AG09319 (cell line): ENCODE measurements at places on chromosomes 12 and 14.
A peak's percentile ranks its signal among the peaks of the same experiment; 100 is the strongest.

DNA sequence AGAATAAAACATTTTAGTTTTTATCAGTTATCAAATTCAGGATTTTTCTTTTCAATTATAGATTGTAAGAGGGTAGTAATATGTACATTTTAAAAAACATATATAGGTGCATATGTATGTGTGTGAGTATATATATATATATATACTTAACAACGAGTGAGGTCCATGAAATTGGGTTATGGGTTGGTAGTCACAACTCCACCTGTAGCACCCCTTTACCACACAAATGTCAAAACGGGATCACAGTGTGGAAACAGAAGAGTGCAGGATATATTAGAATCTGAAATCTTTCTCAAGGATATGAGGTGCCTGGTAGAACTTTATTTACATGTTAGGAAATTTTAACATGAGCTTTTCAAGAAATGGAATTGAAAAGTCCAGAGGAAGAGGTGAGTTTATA is 31.3 kb downstream of the MIA2 start:
- no peak for DNase-seq

DNA sequence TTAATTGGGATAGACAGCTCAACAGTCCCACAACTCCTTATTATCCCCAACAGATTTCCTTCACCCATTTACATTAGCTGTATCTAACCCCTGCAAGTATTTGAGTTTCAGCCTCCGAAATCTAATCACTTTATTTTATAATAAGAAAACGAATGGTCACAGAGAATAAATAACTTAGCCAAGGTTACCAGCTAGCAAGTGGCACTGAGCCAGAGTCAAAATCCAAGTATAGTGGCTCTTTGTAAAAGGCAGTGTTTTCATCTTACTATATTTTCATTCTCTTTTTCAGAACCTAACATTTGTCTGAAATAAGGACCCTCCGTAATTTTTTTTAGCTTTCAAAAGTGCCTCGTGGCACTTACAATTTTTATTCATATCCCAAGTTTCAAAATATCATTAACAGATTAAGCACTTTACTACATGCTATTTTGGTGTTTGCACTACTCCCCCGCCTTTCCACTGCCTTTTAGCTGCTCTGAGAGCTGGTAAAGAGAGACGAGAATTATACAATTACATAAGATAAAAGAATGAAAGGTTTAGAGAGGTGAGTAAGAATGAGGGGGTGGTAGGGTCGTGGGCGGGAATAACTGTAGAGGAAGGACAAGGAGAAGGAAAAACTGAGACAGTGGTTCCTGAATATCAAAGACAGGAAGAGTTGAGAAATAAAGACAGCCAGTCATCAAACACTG is 3.7 kb upstream of the USP15 start:
- no peak for DNase-seq

DNA sequence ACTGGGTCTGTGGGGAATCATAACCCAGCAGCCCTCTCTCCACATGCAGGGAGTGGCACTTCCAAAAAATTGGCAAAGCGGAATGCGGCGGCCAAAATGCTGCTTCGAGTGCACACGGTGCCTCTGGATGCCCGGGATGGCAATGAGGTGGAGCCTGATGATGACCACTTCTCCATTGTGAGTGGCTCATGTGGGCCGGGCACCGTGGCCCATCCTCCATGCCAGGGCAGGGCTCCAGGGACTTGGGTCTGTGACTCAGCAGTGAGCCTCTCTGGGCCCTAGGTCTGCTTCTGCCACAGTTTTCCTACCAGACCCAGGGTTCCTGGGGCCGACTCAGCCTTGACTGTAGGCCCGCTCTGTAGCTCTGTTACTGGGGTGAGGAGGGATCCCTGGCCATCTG is 2.2 kb downstream of the NPFF start:
- DNase-seq: no peak

DNA sequence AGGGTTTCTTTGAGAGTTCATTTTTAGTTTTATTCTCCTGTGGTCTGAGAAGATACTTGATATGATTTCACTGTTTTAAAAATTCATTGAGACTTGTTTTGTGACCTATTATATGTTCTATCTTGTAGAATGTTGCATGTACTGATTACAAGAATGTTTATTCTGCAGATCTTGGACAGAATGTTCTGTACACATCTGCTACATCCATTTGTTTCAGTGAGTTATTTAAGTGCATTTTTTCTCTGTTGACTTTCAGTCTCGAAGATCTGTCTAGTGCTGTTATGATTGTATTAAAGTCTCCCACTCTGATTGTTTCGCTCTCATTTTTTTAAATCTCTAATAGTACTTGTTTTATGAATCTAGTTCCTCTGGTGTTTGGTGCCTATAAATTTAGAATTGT is 1319.8 kb downstream of the TMEM121 start:
- DNase-seq: no peak

GRCh38 chr14:100640471-100641273 is 53.5 kb upstream of the BEGAIN start:
- DNase-seq: no peak

DNA sequence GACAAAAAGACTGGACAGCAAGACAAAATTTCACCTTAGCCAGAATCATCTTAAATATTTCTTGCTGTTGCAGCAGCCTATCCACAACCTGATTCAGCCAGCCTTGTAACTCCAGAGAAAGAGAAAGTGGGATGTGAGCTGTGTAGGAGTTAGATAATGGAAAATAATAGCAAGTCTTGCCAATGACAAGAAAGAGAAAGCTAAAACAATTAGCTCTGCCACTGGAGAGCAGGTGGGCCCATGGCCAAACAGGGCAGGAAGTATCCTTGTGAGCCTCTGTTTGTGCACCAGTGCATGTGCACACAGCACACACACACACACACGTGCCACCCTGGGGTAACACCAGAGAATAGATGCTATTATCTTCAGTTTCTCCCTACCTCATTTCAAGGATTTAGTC is 106.0 kb upstream of the CCDC196 start:
- no peak for DNase-seq

GRCh38 chr12:50825372-50825838 is 17.3 kb upstream of the TMPRSS12 start:
- peak; percentile 59 for DNase-seq

DNA sequence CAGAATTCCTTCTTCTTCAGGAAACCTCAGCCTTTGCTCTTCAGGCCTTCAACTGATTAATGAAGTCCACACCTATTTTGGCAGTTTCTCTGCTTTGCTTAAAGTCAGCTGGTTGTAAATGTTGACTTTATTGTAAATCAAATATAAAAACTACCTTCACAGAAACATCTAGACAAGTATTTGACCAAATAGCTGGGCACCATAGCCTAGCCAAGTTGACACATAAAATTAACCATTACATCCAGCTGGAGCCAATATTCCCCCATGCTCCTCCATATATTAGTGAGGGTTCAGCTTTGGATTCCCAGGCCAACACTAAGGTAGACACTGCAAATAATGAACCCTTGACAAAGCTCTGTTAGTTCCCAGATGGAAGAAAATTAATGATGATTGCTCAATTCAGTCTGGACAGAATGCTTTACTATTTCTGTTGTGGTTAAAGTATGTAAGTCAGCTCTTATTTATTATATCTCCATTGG is 125.5 kb downstream of the ZFP36L1 start:
- no peak for DNase-seq

GRCh38 chr12:124869059-124869665 is 5.5 kb upstream of the SCARB1 start:
- DNase-seq: no peak

DNA sequence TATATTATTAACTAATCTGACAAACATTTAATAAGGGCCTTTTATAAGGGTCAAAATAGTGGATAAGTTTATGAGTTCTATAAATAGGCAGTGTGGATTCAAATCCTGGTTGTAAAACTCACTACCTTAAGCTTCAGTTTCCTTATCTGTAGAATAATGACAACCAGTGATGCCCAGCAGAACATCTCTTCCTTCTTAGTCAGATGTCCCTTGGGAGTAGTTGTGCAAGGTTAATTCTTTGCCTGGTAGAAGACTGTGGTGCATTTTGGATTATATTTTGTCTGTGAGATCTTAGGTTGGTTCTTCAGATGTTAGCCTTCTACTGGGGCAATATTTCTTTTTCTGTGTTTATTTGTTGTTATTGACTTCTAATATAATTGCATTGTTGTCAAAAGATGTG is 59.5 kb downstream of the ARID2 start:
- DNase-seq: peak; percentile 8

- DNase-seq: no peak
Measured at GRCh38 chr14:91230397-91231035, 14.0 kb downstream of the GPR68 start.

- no peak for DNase-seq
Measured at GRCh38 chr12:48824112-48824511, 5.8 kb downstream of the CACNB3 start.

GRCh38 chr12:42482041-42482747 is 107.4 kb downstream of the PRICKLE1 start:
- DNase-seq: no peak

GRCh38 chr12:75717902-75718301 is 206.5 kb upstream of the KRR1 start:
- no peak for DNase-seq

DNA sequence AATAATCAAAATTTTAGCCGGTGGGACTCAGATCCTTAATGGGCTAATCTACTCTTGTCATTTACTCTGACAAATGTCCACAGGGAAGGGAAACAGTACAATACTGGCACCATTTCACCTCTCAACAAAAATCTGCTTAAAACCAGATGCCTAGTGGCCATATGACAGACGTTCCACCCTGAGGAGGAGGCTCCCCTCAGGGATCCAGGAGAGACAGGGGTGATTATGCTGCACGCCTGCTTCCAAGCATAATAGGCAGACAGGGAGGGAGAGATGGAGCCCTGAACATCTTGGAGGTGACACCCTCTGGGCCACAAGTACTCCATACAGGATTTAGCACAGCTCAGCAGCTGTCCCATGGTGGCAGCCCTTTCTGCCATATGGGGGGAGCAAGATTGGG is 24.8 kb upstream of the AKAP6 start:
- no peak for DNase-seq

DNA sequence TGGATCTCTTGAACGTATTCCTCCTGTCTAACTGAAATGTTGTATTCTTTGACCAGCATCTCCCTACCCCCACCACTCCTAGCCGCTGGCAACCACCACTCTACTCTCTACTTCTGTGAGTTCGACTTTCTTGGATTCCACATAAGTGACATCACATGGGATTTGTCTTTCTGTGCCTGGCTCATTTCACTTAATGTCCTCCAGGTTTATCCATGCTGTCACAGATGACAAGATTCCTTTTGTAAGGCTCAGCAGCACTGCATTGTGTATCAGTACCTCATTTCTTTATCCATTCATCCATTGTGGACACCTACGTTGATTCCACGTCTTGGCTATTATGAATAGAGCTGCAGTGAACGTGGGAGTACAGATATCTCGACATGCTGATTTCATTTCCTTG is 10.5 kb downstream of the PRKAB1 start:
- no peak for DNase-seq

DNA sequence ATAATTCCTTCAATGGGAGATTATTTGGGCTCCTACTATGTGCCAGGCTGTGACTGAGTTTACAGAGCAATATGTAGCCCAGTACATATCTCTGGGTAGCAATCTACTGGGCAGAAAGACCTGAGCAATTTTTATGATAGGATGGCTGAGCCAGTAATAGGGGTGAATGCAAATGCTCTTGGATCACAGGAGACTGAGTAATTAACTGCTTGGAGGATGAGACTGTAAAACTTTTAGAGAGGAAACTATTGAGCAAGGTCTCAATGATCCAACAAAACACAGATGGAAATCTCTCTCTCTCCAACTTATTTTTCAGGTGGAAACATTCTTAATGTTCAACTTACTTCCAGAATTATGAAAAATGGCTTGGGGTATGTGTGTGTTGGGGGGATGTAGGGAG is 402.2 kb downstream of the AEBP2 start:
- DNase-seq: no peak

DNA sequence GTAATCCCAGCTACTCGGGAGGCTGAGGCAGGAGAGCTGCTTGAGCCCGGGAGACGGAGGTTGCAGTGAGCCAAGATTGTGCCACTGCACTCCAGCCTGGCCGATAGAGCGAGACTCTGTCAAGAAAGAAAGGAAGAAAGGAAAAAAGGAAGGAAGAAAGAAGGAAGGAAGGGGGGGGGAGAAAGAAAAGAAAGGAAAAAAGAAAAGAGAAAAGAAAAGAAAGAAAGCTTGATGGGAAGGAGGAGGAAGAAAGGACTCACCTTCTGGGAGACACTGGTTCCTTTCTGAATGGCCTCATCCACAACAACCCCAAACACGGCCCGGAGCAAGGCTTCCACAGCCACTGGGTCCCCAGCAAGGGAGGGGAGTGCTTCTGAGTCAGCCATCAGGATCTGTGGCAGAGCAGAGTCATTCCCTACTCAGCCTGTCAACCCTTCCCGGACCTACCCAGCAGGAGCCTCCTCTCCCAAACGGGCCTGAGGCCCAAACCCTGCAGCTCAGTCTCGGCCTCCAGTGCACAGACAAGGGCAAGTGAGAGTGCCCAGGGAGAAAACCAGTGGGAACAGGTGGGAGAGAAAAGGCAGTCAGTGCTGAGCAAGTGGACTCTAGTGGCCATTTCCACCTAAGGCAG is 7.3 kb upstream of the ZNF740 start:
- no peak for DNase-seq

GRCh38 chr14:102809870-102810269 is 32.6 kb downstream of the TRAF3 start:
- no peak for DNase-seq

DNA sequence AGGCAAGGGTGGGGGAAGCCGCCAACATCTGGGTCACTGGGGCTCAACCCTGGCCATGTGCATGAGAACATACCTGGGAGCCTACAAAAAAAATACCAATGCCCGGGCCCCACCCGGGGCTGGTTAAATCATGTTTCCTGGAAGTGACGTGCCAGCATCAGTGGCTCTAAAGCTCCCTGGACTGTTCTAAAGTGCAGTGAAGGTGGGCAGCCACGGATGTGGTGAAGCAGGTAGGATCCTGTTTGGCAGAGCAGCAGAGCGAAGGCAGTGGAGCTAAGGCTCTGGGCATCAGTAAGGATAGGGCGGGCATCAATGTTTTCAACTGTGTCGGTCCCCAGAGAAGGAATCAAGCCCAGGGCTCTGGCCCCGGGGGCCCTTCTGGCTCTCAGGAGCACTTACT is 525 bp upstream of the GPR68 start:
- no peak for DNase-seq

DNA sequence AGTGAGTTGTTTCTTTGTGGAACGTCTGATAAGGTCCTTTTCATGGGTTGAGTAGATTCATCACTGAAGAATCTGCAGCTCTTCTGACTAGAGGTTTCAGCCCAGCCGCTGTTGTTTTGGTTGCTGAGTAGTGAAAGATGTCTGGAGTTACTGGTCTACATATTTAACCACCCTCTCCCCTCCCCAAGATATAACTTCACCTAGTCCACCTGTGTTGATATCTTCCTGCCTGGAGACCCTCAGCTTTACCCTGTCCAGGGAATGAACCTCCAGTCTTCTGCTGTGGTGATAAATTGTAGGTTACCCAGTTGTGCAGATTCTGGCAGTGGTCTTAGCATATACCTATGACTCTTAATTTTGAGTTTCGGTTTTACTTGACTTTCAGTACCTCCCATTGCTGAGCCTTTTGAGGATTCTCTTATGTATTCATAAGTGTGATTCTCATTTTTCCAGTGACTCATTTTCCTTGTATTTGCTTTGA is 62.9 kb downstream of the CCDC91 start:
- DNase-seq: no peak

- no peak for DNase-seq
Measured at GRCh38 chr12:99024870-99025269, 379.8 kb downstream of the APAF1 start.

- DNase-seq: no peak
Measured at GRCh38 chr12:113180333-113180732, 4.9 kb downstream of the DDX54 start.

- no peak for DNase-seq
Measured at GRCh38 chr12:6361834-6362233, 13.5 kb downstream of the SCNN1A start.
